ENCODE measurements at places on chromosomes 2 and 18.
A peak's percentile ranks its signal among the peaks of the same experiment; 100 is the strongest.

GRCh38 chr2:220432645-220433044, 805.2 kb downstream of the SLC4A3 start:
- no peak for DNase-seq

DNA sequence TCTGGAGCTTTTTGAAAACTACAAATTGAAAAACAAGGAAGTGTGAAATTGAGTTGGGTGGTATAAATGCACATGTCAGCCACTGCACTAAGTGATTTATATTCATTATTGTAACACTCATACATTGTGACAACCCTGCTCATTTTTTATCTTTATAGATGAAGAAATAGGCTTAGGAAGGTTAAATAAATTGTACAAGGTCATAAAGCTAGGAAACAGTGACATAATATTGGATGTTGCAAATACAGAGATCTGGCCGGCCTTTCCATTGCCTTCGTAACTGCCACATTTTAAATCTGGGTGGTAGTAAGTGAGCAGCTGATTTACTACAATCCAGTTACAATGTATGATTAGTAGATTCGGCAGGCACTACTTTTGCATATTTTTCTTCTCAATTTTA, 76.6 kb upstream of the LPIN2 start:
- DNase-seq, result no peak

GRCh38 chr2:218332920-218333645, 23.6 kb upstream of the CATIP start:
- no peak for DNase-seq

DNA sequence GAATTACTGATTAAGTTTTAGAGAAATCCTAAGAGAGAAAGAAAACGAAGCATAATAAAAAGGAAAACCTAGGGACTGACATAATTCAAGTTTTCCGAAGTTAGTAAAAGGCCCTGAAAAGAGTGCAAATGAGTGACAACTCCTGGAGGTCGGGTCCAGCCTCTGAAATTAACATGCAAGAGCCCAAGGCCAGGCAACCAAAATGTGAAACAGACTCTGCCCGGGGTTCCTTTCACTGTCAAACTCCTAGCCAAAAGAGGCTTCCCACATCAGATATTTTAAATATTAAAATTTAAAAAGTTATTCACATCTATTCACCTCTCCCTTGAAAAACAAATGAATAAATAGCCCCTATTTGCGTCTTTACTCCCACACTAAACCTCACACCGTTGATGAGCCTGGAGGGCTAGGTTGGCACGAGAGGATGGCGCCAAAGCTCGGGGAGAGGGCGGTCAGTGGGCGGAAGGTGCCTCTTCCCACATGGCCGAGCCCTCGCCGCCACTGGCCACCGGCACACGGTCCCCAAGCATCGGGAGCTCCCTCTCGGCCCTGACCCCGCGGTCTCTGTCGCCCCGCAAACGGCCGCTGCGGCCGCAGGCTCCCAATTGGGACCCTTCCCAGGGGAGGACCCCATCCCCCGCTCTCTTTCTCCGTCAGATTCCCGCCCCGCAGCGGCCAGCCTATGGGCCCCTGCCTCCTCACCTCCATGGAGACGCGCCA, 630 bp downstream of the PPM1G start:
- no peak for DNase-seq

- no peak for DNase-seq
Measured at GRCh38 chr2:216188956-216189355, 79.8 kb downstream of the XRCC5 start.

- no peak for DNase-seq
Measured at GRCh38 chr2:9765611-9766531, 77.4 kb upstream of the TAF1B start.

DNA sequence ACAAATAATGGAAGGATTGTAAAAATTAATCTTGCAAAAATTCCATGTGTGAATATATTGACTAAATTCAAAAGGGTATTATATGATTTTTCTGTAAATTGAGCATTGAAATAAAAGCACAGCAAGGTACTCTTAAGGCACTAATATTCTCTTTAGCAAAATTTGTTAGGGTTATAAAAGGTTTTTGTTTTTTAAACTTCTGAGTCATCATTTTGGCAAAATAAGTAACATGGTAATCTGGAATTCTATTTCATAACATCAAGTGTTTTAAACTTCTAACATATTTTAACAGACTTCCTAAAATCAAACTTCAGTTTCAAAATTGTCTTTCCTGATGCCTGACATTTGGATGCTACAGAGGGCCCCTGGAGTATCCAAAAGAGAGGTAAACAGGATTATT, 12.5 kb upstream of the INPP4A start:
- DNase-seq, result no peak

GRCh38 chr2:6577960-6578359, 287.7 kb downstream of the CMPK2 start:
- DNase-seq, result no peak

DNA sequence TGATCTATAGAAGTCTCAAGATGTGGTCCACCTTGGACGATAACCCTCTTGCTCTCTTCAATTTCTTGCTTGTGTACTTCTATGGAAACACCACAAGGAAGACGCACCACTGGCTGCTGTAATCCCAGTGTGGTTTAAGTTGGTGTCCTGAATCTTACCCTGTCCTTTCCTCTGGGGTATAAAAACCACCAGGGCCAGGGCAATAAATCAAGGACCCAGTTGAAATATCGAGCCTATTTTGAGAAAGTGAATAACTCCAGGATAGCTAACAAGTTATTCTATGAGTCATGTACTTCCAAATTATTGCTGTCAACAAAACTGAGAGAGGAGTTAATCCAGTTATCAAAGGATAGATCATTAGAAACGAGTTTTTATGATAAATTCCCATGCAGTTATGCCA, 137.0 kb downstream of the RND3 start:
- DNase-seq, result no peak

DNA sequence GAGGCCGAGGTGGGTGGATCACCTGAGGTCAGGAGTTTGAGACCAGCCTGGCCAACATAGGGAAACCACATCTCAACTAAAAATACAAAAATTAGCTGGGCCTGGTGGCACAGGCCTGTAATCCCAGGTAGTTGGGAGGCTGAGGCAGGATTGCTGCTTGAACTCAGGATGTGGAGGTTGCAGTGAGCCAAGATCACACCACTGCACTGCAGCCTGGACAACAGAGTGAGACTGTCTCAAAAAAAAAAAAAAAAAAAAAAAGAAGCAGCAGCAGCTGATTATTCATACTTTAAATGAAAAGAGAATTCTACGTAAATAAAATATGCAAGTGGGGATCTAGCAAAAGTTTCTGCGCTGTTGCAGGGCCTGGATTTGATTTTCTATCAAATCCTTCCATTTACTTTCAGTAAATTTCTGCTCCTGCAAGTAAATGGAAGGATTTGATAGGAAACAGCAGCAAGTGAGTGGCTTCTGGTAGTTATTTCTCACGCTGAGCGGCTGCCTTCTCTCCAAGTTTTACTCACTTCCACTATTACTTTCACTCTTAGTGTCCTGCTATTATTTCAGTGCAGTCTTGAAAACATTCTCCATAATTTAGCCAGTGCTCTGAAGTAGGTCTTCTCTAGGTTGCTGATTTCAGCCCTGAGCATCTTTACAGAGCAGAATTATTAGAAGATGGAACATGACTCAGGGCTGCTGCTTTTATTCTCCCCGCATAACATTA, 68.4 kb downstream of the SLC16A14 start:
- DNase-seq, result peak; percentile 39

- DNase-seq, result no peak
Measured at GRCh38 chr2:171319164-171319810, 114.5 kb downstream of the METTL8 start.

DNA sequence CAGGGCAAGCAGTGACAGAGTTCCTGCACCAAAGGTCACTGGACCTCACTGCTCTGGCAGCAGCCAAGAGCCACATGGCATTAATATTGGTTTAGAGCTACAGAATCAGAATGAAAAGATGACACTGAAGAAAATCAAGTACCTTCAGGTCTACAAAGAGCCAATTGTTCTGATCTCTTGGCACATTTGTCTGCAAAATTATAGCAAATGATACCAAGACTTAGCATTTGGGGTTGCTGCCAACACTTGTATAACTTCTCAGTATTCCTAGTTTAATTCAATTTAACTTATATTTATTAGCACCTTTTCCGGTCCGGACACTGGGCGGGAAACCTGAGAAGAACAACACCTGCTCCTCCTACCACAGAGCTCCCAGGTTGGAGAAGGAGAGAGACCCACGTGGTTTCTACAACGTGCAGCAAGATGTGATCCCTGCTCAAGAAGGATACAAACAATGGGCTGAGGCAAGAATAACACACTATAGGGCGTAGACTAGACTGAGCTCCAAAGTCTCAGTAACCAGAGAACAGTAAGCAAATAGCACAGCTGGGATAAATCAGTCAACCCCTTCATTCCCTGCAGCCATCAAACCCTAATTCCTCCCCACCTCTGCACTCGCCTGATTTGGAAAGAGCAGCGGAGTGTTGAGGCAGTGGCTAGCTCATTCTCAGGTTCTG, 2.4 kb downstream of the LRRC30 start:
- DNase-seq, result no peak

GRCh38 chr2:133171393-133172004, 396.8 kb downstream of the NCKAP5 start:
- peak; percentile 5 for DNase-seq

- DNase-seq, result no peak
Measured at GRCh38 chr2:84338069-84338468, 121.0 kb downstream of the SUCLG1 start.

GRCh38 chr18:48934723-48935432, 15.9 kb downstream of the SMAD7 start:
- no peak for DNase-seq
